ENCODE measurements at places on chromosomes 3 and 15.

- no peak for DNase-seq
Measured at GRCh38 chr15:22874966-22875365, 36.5 kb downstream of the NIPA2 start.

- peak; percentile 71 for DNase-seq
Measured at GRCh38 chr3:47522082-47522987, 8.8 kb upstream of the ELP6 start.

DNA sequence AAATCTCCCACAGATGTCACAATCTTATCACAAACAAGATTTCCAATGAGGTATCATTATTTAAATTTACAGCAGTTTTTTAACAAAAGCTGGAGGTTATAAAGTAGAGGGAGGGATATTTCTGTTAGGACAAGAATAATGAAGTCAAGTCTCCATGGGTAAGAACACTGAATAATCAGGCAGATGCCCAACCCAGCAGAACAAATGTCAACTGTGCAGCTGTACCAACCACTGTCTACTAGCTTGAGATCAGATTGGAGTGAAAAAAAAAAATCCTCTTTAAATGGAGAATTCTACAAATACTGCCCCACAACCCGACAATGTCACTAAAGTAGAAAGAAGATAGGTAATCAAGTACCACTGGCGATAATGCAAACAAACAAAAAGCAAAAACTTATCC, 30.3 kb downstream of the DHX36 start:
- DNase-seq: no peak

DNA sequence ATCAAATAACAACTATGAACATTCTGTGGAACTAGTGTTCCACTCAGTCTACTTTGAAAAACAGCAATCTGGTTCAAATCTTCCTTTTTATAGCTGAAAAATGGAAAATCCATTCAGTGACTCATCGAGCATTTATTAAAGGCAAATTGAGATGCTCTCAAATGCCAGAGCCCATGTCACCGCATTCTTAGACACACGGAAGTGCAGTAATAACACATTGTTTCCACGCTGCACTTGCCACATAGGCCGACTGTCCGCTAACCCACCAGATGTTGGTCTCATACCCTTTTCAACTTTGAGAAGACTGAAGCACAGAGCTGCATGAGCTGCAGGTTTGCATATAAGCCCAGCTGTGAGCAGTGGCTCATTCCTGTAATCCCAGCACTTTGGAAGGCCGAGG, 95.9 kb downstream of the TMEM266 start:
- no peak for DNase-seq

DNA sequence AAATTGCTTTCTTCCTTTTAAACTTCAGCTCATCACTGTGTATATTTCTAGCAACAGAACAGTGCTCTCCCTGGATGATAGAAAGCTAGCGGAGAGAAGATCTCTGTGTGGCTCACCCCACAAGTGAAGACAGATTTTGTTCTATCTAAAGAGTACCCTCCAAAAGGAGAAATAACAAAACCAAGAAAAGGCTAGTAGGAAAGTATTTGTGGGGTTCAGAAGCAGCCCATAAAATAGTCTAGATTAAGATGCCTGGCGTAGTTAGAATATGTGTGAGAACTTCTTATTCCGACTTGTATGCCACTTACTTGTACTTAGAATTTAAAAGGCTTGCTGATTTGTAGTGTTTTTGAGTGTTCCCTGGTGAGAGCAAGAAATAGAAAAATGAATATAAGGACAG, 214.9 kb upstream of the IL12A start:
- no peak for DNase-seq

DNA sequence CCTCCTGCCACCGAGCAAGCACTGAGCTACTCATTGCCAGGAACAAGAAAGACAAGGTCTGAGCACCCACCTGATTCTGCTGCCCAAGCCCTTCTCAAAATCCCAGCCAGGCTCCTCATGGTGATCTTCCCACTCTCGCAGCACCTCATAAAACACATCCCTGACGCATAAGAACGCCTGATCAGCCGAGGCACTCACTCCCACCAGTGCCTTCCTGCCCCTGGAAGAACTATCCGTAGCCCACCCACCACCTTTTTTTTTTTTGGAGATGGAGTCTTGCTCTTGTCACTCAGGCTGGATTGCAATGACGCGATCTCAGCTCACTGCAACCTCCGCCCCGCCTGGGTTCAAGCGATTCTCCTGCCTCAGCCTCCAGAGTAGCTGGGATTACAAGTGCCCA, 3.9 kb downstream of the CDAN1 start:
- DNase-seq: no peak

- DNase-seq: no peak
Measured at GRCh38 chr15:70604666-70605315, 158.6 kb downstream of the UACA start.

DNA sequence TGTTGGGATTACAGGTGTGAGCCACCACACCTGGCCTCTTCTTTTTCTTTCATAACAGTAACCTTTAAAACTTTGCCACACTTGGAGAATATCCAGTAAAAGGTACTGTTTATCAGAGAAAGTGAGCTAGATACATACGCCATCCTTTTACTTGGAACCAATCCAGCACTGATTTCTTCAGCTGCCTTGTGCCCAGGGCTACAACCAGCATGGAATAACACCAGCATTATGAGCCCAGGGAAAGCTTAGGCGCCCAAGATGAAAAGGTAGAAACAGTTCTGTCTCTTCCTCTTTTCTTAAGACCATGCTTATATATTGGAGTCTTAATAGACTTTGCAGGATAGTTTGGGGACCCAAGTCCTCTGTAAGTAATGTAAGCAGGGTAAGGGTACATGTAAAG, 8.4 kb downstream of the SKIC8 start:
- DNase-seq: no peak

- no peak for DNase-seq
Measured at GRCh38 chr3:145952536-145952935, 208.4 kb downstream of the PLOD2 start.

- no peak for DNase-seq
Measured at GRCh38 chr3:33115024-33115768, 1.4 kb downstream of the CRTAP start.

DNA sequence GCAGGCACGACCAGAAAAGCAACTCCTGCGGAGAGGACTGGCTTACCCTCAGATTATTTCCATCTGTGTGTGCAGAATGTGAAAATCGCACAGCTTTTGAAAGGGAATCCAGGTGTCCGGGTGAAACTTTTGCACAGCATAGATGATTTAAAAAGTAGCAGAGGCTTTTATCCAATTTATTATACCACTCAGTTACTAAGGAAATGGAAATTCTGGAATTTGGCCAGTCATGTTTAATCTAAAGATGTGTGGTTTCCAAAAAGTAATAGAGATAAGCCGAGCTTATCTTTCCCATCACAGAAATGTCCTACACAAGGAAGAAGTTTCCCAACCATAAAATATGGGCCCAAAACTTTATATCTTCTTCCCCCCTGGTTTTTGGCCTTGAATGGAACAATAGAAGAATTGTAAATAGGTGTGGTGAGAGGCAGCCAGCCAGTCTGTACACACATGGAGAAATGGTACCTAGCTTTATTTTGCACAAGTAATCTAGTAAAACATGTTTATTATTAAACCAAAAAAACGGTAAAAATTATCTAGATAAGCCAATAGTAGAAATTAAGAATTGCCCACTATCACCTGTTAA, 19.3 kb upstream of the SLC24A5 start:
- no peak for DNase-seq

DNA sequence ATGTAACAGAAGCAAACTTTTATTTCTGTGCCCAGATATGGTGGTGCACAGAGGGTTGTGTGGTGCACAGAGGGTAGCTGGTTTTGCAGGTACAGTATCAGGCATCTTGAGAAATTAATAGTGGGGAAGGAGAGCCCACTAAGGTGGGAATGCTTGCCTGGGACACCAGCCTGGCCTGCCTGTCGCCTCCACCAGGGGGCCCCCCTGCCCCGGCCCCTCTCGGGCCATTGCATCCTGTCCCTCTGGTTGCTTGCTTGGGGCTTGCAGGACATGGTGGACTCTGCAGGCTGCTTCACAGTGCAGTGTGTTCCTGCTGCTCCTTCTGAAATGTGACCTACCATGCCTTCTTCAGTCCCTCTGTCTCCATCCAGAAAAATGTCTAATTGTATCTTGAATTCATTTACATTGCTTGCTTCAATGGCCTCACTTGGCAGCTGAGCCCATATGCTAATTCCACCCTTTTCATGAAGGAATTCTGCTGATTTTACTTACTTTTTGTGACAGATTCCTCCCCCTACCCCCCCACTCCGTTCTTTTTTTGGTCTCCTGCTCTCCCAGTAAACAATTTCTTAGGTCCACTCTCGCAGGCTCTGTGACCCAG, 73.6 kb downstream of the EEFSEC start:
- DNase-seq: peak; percentile 63

- DNase-seq: no peak
Measured at GRCh38 chr3:49279376-49279775, 2.3 kb upstream of the C3orf62 start.

DNA sequence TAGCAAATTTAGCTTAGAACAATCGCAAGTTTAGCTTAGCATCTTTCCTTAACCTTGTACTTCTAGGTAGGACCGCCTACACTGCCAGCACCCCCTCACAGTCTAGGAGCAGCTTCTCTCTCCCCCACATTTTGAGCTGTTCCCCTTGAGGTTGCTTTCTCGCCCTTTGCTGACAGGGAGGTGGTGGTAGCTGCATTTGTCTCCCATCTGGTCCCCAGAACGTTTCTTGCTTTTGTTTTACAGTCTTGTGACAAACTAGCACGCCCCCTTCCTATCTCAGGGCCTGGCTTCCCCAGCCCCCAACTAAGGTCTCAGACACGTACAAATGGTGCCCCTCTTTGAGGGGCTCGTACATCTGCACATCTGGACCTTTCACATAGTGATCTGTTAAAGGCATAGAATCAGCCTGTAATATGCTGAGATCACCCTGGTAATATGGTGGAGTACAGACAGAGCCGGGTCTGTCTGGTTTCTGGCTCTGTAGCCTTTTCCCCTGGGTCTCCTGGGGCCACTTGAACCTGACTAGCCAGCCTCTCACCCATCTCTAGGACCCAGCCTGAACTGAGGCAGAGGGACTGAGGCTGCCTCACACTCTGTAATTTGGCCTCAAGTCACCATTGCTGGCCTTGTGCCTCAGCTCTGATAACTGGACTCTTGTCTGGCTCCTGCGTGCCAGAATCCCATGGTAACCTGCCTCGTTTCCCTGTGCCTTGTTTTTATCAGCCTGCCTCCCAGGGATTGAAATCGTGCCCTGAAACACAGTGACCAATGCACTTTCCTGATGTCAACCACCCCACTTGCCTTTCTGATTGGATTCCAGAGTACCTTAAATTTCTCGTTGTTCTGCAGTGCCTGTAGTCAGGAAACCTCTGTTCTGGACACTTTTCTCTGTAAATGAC, 27.7 kb downstream of the CRTC3 start:
- no peak for DNase-seq

DNA sequence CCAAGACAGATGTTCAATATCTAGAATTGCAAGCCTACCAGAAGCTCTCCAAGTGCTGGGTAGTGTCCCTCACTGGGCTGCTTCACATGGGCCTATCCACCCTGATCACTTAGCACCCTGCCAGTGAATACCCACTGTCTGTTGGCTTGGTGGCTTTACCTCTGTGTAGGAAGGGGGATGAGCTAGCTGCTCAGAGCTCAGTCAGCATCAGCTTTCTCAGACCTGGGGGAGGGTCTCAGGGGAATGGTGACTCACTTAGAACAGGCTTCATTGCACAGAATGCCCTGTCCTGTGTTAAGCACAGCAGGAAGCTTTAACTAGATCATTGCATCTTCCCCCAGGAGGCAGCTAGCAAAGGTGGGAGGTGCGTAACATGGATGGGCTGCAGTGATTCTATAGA, 209.8 kb downstream of the PDCD6IP start:
- no peak for DNase-seq

DNA sequence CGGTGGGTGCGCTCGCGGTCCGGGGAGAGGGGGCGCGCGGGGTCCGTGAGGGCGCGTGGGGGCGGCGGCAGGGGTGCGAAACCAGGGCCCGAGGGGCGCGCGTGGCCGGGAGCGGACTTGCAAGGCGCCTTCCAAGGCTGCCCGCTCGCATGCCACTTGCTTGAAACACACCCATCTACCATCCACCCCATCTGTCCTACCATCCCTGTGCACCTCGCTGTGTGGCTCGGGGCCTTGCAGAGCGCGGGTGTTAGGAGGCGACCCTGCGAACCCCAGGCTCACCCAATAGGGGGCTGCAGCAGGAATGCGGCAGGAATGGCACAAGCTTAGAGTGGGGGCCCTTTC, 240 bp downstream of the CFAP100 start:
- no peak for DNase-seq

- no peak for DNase-seq
Measured at GRCh38 chr3:149332771-149333170, 665 bp downstream of the TM4SF18 start.

- DNase-seq: no peak
Measured at GRCh38 chr15:33074212-33074611, 120.3 kb downstream of the FMN1 start.

DNA sequence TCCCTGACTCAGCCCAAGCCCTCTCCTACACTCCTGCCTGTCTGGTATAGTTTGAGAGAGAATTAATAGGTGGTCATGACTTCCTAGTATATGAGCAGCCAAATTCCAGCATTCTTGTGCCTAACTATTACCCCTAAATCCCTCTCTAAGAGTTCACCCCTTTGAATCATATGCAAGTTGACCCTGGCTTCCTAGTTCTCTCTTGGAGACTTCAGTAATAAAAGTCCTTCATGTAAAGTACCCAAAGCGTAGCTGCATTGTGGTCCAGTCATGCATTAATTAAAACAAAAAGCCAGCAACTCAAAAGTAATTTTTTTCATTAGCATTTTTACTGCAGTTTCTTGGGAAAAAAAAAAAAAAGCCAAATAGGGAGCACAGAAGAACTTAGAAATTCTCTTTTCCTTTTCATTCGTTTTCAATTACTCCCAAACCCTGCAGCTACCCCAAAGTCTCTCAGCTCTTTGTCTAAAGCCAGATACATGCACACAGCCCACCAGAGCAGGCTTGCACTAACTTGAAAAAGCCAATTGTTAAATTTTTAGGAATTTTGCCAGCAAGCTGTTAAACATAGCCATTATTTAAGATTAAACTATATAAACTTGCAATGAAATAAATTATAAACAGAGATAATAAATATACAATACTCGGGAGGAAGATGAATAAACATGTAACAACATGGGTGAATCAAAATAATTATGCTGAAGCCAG, 50.1 kb upstream of the STT3B start:
- no peak for DNase-seq

DNA sequence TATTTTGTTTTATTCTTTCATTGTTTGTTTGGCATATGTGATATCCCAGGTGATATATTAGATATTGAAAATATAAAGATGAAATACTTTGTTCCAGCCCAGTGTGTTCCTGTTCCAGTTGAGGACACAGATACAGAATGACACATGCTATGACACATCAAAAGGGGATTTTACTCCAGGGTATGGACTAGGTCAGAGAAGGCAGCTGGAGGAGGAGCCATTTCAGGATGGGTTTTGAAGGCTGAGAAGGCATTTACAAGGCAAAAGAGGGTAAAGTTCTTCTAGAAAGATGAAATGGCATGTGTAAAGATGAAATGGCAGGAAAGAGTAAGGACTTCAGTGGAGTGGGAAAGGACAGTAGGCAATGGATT, 163.8 kb downstream of the ZIC1 start:
- DNase-seq: no peak

GRCh38 chr3:42656680-42657610, 3.4 kb downstream of the ZBTB47 start:
- DNase-seq: peak; percentile 55

GRCh38 chr15:67142092-67142766, 76.8 kb downstream of the SMAD3 start:
- DNase-seq: no peak

All from 8988T (cell line).